ENCODE measurements at places on chromosomes 13 and 19.

GRCh38 chr13:50576156-50576555 lies 267.3 kb downstream of the DLEU7 start:
- no peak for DNase-seq

DNA sequence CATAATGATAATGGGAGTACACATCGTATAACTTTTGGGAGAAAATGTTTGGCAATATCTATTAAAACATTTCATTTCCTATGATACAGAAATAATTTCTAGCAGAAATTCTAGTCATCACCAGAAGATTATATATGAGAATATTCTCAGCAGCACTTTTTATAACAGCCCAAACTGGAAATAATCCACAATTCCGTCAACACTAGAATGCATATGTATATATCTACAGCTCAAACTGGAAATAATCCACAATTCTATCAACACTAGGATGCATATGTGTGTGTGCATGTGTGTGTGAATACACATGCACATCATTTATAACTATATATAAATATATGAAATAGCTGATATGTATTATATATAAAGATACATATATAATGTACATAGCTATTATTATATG lies 408.0 kb upstream of the KLHL1 start:
- no peak for DNase-seq

GRCh38 chr13:21152251-21152899 lies 24.0 kb downstream of the SKA3 start:
- DNase-seq = no peak

GRCh38 chr19:51539821-51540366 lies 8.4 kb upstream of the SIGLEC6 start:
- DNase-seq = no peak

- DNase-seq = no peak
Measured at GRCh38 chr13:112168761-112169160, 101.8 kb downstream of the SOX1 start.

GRCh38 chr13:28463481-28463880 lies 31.4 kb downstream of the FLT1 start:
- no peak for DNase-seq

DNA sequence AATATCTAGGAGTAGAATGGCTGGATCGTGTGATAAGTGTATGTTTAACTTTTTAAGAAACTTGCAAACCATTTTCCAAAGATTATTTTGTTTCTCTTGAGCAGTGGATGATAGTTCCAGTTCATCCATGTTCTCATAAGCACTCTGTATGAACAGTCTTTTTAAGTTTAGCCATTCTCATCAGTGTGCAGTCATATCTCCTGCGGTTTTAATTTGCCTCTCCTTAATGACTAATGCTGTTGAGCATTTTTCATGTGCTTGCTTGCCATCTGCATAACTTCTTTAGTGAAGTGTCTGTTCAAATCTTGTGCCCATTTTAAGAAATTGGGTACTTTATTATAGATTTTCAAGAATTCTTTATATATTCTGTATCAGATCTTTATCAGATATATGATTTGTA lies 58.6 kb downstream of the WASF3 start:
- DNase-seq = peak; percentile 62

DNA sequence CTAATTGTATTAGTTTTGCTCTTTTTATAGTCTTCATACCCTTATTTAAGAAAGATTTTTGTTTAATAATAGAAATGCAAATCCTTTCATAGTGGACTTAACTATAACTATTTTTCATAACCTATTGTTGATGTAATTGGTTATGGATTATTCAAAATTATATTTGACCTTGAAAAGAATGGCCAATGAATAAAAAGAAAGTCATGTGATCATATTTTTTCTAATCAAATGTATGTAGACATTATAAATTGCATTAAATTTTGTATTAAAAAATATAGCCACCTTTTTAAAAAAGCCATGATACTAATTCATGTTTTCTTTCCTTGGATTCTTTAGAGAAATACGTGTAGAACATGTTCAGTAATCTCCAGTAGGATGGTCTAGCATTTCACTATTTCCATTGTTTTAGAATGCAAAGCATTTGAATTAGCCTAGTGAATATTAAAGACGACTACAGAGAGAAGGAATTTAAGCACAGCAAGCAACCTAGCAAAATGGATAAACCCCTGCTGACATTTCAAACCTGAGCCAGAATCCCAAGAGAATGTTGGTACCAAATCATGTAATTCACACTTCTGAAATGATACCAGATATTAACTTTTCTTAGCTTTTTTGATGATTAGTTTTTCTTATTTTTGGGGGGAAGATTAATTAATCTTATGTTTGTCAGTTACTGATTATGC lies 1297.4 kb upstream of the MIR17HG start:
- DNase-seq = no peak

- peak; percentile 39 for DNase-seq
Measured at GRCh38 chr19:1069009-1069779, 2.2 kb downstream of the ARHGAP45 start.

- no peak for DNase-seq
Measured at GRCh38 chr19:34990578-34991192, 9.4 kb upstream of the GRAMD1A start.

DNA sequence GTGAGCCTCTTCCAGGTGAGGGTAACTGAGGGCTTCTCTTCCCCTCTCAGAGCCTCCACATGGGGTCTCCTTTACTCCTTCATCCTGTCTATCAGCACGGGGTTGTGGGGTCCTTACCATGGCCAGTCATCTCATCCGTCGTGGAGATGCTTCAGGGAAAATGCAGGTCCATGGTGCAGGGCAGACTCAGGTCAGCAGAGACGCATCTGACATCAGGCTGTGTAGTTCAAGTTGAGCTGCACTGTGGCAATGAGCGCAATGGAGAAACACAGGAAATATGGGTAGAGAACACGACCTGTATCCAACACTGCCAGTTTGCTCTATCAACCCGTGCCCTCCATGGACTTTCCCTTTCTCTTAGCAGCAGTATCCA lies 13.9 kb downstream of the LILRA5 start:
- no peak for DNase-seq

DNA sequence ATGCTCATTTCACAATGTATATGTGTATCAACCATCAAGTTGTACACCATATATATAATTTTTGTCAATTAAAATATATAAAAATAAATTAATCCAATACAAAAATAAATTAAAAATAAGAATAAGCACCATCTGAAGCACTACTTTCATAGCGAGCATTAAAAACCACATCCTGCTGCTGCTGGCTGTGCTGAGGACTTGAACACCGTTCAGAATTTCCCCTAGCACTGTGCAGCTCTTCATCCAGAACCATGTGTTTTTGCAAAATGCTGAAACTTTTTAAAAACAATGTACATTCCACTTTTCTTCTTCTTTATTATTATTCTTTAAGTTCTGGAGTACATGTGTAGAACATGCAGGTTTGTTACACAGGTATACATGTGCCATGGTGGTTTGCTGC lies 40.0 kb upstream of the FOXO1 start:
- no peak for DNase-seq

DNA sequence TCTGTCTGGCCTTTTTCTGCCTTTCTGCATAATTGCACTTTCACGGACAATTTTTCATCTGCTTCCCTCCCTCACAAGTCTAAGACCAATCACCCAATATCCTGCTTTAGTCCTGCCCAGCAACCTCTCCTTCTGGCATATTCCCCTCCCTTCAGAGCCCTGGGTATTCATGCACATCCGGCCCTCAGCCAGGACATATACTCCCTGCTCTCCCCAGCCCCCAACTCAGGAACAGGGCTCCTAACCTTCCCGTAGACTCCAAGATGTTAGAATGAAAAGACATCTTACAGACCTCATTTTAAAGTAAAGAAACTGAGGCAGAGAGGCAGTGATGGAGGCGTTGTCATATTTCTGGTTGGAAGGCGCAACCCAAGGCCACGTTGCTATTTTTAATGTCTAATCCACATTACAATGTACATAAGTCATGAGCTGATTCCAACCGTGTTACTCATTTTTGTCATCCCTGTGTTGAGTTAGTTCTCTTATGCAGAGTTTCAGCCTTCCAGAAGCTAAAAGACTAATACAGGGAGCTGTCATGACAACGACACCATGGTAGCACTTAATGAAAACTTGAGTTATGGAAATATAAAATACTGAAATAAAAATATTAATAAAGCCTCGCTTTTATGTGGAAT lies 209.2 kb downstream of the TSHZ3 start:
- peak; percentile 16 for DNase-seq

- no peak for DNase-seq
Measured at GRCh38 chr13:110529522-110530311, 31.8 kb downstream of the RAB20 start.

DNA sequence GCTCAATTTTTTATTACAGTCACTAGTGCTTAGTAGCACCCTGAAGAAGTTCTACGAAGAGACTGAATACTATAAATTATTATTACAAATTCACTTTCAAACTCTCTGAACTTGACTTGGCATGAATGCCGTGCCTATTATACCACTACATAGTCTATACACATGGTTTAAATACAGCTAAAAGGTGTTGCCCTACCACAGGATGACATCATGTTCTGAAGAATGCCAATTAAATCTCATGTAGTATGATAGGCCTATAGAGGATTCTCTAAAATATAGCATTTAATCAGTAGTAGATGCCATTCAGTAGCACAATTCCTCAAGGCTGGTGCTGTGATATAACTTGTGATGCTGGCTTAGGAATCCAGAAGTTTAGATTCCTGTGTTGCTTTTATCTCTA lies 16.7 kb upstream of the POSTN start:
- DNase-seq = no peak

DNA sequence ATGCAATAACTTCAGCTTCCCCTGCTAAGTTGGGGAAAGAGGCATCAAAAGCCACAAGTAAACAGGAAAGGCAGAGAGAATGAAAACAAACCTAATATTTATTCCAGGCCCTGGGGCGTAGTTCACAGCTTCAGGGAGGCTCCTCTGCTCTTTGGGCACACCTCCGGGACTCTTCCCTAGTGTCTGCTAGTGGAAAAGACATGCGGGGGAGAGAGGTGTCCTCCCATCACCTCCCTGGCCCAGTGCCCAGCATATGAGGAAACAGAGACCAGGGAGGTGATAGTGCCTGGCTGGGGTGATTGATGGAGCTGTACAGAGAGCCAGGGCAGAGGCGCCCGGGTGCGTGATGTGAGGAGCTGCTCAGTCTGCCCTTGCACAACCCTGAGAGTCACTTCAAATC lies 71.0 kb downstream of the RASL11A start:
- DNase-seq = peak; percentile 69

- DNase-seq = peak; percentile 97
Measured at GRCh38 chr13:20174656-20175405, 14.0 kb upstream of the GJA3 start.

DNA sequence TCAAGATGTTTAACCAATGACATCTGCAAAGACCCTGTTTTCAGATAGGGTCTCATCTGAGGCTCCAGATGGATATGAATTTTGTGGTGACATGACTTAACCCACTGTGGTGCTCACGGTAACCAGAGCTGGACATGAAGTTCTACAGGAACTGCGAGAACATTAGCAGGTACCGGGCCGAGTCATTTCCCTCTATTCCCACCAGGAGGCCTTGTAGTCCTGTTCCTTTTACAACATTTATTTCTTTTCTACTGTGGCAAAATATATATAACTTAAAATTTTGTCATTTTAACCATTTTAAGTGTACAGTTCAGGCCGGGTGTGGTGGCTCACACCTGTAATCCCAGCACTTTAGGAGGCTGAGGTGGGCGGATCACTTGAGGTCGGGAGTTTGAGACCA lies 7.6 kb upstream of the TSPAN16 start:
- peak; percentile 35 for DNase-seq

DNA sequence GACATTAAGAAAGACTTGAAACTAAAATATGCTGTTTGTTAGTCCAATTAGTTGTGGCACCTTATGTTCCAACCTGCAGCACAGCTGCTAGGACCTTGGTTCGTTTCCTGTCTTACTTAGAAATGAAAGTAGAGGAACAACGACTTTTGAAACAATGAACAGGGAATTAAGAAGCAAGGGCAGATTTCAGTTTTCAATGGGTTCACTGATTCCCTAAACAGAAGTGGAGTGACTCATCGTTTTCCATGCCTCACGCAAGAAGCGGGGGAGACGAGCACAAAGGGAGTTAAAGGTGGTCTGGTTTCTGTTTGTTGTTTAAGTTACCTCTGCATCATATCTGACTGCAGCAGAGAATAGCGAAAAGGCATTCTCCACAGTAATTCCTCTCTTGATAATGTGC lies 44.8 kb downstream of the PHF11 start:
- peak; percentile 3 for DNase-seq

Data from MCF 10A (cell line).